ENCODE measurements at places on chromosomes 6 and 20.

GRCh38 chr20:49810491-49811190 lies 2.0 kb upstream of the SLC9A8 start:
- DNase-seq: no peak

DNA sequence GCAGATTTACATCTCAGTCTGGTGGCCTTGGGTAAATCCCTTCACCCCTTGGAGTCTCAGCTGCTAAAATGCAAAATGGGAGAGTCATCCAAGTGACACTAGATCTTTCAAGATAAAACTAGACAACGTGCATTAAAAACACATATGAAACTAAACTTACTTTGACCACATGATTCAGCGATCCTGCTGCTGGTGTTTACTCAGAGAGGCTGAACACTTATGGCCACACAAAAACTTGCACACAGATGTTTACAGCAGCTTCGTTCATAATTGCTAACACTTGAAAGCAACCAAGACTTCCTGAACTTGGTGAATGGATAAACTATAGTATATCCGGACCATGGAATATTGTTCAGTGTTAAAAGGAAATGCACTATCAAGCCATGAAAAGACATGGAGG lies 55.3 kb upstream of the GPR6 start:
- no peak for DNase-seq

DNA sequence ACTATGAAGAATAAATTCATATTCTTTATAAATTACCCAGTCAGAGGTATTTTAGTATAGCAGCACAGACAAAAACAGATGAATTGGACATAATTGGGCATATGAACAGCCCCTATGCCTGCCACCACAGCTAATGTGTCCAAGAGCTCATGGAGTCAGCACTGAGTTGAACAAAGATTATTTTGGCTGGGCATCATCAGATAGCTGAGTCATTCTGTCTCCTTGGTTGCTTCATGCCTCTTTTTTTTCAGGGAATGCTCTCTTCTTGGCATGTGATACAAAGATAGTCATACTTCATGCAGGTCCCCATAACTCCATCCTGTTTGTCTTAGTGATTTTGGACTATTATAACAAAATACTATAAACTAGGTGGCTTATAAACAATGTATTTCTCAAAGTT lies 275.6 kb downstream of the TENT5A start:
- no peak for DNase-seq

- no peak for DNase-seq
Measured at GRCh38 chr20:59614714-59615113, 10.4 kb downstream of the PHACTR3 start.

DNA sequence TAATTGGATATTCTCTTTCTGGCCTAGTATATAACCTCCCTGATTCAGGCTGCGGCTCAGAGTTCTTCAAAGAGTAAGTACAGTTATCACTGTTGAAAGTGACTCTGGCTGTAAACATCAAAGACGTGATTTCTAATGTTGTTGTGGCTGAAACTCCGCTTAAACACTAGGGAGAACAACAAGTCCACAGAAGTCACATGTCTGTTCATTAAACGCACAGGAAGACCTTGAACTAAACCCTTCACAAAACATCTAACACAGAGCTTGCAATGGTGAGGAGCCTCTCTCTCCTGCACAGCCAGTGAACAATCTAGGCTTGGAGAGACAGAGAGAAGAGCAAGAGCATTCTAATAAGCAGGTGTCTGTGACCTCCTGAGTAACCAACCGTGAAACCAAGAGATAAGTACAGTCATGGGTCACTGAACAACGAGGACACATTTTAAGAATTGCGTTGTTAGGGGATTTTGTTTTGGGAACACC lies 249.3 kb downstream of the PRKN start:
- DNase-seq: no peak

GRCh38 chr6:6858533-6858982 lies 249.2 kb upstream of the RREB1 start:
- no peak for DNase-seq

GRCh38 chr6:24974182-24975171 lies 38.7 kb upstream of the RIPOR2 start:
- DNase-seq: no peak

GRCh38 chr6:152943260-152943897 lies 39.5 kb downstream of the FBXO5 start:
- DNase-seq: no peak

DNA sequence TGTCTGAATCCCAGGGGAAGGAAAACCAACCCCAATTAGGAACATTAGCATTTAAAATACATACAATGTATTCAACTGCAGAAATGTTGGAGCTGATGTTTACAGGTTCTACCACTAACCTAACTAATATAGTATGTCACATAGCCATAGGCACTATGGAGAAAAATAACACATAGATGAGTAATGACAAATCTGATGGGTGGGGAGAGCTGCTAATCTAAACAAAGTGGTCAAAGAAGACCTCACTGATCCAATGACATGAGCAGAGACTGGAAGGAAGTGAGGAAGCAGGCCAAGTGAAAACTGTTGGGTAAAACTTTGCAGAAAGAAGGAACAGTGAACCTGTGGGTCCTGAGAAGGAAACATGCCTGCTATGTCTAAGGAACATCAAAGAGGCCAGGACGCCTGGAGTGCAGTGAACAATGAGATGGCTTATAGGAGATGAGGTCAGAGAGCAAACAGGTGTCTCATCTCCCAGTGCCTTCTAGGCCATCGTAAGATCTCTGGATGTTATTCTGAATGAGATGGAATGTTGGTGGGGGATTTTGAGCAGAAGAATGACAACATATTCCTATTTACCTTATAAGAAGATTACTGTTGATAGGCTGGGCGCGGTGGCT lies 135.7 kb downstream of the ALDH8A1 start:
- no peak for DNase-seq

DNA sequence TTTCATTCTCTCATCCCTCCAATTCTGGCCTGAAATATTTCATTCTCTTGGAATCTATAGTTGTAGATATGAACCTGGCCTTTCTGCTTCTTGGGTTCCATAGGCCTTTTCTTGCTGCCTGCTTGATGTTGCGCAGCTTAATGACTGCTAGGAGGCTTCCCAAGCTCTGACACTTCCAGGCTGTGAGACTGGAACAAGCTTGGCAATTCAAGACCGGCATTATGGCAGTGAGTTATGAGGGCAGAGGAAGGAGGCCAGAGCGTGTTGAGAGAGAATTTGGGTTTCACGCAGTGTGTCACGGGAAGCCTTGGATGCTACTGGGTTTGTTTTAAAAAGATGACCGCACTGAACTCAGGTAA lies 948 bp upstream of the DNAJC5 start:
- no peak for DNase-seq

- no peak for DNase-seq
Measured at GRCh38 chr20:4304601-4305000, 289.2 kb upstream of the RNF24 start.

DNA sequence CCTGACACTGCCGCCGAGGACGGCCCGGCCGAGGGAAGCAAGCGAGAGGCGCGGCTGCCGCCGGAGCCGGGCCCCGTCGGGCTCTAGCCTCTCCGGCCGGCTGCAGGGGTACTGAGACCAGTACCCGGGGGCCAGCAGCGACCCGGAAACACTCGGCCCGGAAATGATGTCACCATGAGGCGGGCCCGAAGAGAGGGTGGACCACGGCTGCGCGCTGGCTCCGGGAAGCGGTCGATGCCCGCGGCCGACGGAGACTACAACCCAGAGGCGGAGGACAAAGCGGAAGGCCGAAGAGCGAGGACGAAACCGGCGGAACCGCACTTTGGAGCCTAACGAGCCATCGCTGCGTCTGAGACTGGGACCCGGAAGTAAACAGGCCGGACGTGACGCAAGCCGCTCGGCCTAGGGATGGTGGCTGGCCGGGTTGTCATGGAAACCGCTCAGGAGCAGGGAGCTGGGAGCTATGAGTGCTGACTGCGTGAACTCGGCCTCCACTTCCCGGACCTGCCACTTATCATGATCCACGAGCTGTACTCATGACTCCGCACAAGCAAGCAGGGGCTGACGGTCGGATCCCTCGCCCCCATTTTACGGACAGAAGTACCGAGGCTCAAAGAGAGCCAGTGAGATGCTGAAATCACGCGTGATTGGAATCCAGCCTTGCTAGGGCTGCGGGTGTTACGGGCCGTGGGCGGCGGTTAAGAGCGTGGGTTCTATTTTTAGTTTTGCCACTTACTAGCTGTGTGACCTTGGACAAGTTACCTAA lies at the start of gene SPATA2:
TSS of gene SPATA2 (minus strand) at position 150 of the 766 bp plus-strand sequence. CDS start 7,039 bp downstream, outside the sequence.
- peak; percentile 100 for DNase-seq

- DNase-seq: no peak
Measured at GRCh38 chr20:38706509-38706908, 17.8 kb upstream of the SLC32A1 start.

- DNase-seq: no peak
Measured at GRCh38 chr6:5871296-5871695, 135.4 kb downstream of the NRN1 start.

- DNase-seq: no peak
Measured at GRCh38 chr20:9255171-9255570, 186.3 kb downstream of the PLCB4 start.

DNA sequence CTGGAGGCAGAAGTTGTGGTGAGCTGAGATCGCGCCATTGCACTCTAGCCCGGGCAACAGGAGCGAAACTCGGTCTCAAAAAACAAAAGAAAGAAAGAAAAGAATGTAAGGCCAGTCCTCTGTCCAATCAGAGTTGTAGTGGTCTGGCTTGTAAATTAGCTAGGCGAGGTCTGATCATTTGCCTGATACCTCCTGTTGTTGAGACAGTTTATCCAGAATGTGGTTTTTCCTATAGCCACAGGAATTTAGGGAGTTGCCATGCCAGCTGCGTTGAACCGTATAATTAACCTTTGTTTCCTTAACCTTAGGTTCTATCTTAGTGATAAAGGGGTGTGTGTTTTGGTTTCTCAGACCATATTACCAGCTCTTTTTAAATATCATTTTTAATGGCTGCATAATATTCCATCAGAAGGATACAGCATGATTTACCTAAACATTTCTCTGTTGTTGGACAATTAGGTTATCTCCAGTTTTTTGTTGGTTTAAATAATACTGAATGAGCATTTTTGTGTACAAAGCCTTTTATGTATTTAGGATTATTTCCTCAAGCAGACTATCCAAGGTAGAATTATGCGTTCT lies 11.7 kb upstream of the PPARD start:
- DNase-seq: no peak

- DNase-seq: no peak
Measured at GRCh38 chr6:13593103-13593502, 18.7 kb downstream of the SIRT5 start.

GRCh38 chr6:35096129-35096862 lies 44.8 kb downstream of the TCP11 start:
- no peak for DNase-seq

- no peak for DNase-seq
Measured at GRCh38 chr6:18053078-18053477, 65.6 kb upstream of the KIF13A start.

- no peak for DNase-seq
Measured at GRCh38 chr6:79307321-79308036, 73.0 kb upstream of the HMGN3 start.

DNA sequence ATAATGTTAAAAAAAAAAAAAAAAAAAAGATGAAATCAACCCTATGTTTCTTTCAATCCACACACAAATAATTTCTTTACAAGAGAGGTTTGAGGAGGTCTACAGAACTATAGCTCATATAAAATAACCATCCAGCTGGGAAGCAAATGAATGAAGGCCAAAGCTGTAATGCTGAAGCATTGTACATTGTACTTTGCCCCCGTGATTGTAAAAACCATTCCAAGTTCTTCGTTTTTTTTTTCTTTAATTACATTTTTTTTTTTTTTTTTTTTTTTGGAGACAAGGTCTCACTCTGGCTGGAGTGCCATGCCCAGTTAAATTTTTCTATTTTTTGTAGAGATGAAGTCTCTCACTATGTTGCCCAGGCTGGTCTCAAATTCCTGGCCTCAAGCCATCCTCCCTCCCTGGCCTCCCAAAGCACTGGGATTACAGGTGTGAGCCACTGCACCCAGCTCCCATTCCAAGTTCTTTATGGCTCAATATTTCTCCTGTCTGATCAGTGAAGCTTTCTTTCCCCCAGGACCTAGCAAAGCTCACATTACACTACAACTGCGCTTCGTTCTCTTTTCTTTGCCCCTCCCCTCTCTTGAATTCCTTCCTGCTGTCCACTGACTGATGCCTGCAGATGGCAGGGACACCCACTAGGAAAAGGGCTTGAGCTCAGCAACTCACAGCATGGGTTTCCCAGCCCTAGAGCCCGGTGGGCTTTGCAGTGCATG lies 53.0 kb upstream of the NOP56 start:
- DNase-seq: no peak

GRCh38 chr6:21000331-21000801 lies 466.1 kb downstream of the CDKAL1 start:
- no peak for DNase-seq

DNA sequence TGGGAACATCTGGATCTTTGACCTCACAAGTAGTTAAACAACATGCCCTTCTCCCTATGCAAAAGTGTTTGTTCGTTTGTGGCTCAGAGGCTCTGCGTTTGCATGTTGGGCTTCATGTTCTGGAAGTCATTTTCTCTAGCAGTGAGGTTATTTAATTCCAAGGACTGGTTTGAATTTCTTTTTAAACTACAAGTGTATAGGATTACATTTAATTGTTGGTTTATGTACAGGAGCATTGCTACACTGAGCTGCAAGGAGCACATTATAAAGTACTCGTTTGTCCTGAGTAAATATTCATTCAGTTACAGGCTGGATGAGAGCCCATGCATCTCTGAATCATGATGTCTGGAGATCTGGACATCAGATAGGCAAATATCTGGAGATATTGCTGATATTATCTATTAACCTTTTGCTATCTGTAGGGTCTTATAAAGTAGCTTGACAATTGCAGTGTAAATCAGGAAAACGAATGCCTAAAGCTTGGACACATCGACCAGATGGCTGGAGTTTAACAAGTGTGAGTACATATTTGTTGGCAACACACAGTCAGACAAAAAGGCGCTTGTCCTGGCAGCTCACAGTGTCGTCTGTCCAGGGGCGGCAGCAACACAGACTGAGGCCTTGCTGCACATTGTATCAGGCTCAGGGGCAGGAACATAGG lies 84.6 kb downstream of the PDE7B start:
- DNase-seq: no peak

DNA sequence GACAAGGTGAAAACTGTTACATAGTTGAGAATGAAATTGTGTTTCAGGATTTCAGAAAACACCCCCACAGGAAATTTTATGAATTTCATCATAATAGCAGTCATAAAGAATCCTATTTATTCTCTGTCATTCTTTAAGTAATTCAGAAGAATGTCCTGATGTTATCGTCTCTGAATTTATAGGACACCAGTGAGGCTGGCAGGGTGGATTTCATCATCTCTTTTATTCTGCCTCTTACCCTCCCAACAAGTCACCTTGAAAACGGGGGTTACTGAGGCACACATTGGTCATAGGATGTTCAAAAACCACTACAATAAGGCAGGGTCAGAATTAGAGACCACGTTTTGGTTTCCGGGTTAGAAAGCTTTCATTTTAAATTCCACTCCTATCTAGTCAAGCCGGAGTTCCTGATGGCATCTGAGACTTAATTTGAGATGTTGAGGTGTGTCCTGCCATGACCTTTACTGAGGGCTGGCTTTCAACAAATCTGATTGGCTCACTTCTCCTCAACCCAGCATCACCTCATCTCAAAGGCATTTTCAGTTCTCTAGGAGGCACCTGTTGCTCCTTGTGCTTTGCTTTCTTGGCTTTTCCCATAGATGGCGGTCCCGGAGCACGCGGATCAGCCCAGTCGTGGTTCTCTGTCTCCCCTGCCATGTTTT lies 230.6 kb upstream of the SUPT3H start:
- DNase-seq: no peak

GRCh38 chr6:63447134-63447533 lies 125.1 kb upstream of the LOC128125822 start:
- DNase-seq: no peak
